Left cardiac atrium (tissue), 4 donors: ENCODE measurements at places on chromosomes 11 and 22. TPM values are rescaled to one million over a fixed set of nuclear protein-coding genes. Genes with fewer than 3 reads are reported as not detected.

The SUSD2 gene
- total RNA-seq: 7.7 TPM

The YWHAH gene
- 68.1 TPM for total RNA-seq

The KCNK7 gene
- total RNA-seq: 0.31 TPM

The B3GAT3 gene
- total RNA-seq: 20.5 TPM

The SMPD1 gene
- total RNA-seq: 50.8 TPM

The AMBRA1 gene
- total RNA-seq: 20.1 TPM

- no peak for DNase-seq
Observed at GRCh38 chr11:43518408-43519160, 159.9 kb downstream of the TTC17 start.

GRCh38 chr11:65609229-65609628 is 4.8 kb downstream of the MAP3K11 start:
- no peak for DNase-seq

- no peak for DNase-seq
Observed at GRCh38 chr11:104327861-104328511, 164.0 kb upstream of the PDGFD start.

DNA sequence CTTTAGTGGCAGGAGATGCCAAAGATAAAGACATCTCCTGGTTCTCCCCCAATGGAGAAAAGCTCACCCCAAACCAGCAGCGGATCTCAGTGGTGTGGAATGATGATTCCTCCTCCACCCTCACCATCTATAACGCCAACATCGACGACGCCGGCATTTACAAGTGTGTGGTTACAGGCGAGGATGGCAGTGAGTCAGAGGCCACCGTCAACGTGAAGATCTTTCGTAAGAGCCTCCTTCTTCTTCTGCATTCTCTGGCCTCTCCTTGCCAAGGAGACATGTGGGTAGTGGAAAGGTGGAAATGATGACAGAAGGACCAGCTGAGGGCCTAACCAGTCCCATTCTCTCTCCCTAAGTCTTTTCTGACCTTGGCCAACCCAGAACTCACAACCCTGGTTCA is 110.1 kb upstream of the TTC12 start:
- no peak for DNase-seq

DNA sequence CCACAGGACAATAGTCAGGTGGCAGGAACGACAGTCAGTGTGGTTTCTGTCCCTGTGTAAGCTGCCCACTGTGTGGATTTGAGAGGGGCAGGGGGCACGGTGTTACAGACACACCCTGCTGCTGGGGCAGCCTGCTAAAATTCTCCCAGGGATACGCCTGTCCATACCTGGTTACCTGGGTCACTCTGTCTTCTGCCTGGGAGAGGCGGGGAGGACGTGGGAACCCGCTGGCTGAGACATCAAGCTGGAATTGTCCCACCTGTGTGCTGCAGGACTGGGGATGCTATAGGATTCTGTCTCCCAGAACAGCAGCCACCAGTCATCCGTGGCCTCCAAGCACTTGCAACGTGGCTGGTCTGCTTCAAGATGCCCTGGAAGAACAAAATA is 63.8 kb upstream of the LINC01488 start:
- no peak for DNase-seq

- no peak for DNase-seq
Observed at GRCh38 chr22:46681010-46681409, 57.0 kb downstream of the CERK start.

DNA sequence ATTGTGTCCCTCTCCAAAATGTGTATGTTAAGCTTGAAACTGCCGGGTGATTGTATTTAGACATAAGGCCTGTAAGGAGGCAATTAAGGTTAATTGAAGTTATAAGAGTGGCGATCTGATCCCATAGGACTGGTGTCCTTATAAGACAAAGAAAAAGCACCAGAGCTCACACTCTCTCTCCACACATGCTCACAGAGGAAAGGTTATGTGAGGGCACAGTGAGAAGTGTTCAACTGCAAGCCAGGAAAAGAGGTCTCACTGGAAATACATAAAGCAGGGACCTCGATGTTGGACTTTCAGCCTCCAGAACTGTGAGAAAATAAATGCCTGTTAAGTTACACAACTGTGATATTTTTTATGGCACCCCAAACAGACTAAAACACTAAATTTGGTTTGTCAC is 1233.8 kb upstream of the CNTN5 start:
- no peak for DNase-seq

- no peak for DNase-seq
Observed at GRCh38 chr11:78099666-78100065, 20.0 kb upstream of the NDUFC2 start.

GRCh38 chr22:46374663-46375474 is 39.4 kb downstream of the TRMU start:
- no peak for DNase-seq

DNA sequence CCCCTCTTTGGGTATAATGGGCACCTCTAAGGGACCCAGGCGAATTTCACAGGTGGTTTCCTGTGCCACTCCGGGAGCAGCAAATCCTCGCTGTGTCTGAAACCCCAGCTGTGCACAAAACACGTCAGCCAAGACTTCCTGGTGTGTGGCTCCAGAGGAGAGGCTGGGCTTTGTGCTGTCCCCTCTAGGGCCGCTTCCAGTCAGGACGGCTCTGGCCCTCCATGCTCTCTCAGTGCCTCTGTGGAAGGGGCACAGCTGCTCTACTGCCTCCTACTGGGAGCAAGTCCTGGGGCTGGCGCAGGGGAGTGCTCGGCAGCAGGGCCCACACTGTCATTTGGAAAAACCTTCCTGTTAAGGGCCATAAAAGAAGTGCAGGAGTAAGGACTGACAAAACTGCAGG is 23.7 kb upstream of the ARFGAP3 start:
- DNase-seq: no peak

GRCh38 chr11:2834503-2835273 is 50.9 kb downstream of the CDKN1C start:
- no peak for DNase-seq

DNA sequence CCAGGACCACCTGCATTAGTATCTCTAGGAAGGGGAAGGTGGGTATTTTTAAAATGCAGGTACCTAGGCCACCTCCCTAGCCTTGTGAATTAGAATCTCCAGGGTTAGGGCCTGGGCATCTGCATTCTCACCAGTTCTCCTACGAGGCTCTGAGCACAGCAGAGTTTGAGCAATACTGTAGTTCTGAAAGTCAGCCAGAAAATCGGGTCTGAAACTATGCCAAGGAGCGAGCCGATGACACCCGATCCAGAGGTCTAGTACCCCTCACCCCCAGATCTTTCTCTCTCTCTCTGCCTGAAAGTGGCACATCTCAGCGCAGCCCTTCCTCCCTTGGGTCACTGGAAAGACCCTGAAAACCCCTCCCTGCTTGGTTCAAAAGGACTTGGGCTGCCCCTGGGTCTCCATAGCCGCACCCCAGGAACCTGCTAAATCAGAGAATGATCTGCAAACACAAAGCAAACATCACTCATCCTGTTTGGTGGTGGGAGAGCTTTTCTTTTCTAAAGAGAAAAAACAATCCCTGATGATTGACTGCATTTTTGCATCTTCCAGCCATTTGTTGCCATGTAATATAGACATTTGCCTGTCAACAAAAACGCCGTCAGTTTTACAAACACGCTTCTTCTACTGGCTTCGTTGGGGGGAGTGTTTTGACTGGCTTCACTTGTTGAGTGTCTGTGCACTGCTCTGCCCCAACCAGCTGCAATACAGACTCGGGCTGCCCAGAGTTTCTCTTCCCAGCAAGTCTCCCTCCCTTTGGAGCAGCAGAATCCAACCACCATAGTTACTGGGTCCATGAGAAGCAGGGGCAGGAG is 229.9 kb downstream of the MN1 start:
- no peak for DNase-seq

GRCh38 chr11:2518111-2518982 is 73.5 kb downstream of the KCNQ1 start:
- DNase-seq: peak; percentile 15

DNA sequence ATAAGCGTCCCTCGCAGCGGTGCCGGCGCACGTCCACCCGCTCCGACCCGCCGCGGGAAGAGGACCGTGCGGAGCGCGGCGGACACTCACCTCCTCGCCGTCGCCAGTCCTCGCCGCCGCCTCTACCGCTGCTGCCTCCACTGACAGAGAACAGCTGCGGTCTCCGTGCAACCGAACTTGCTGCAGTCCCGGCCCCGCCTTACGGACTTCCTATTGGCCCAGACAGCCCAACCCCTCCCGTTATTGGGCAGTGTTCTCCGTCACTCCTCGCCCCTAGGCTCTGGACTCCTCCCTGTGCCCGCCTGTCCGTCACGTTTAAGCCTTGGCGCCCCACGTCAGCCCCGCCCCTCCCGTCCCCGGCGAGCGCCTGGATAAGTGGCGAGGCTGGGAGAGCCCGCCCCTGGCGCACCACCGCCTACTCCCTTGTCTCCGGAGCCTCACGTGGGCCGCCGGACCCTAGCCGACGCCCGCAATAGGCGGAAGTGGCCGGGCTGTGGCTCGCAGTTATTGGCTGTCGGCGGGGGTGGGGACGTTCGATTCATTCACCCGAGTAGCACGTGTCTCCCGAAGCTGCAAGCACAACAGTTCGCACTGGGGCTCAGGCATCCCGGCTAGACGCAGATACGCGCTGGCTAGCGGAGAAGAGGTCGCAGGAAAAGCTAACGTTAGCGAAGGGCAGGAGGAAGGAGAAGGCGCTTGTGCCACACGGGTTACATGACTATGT is at the start of gene PC:
Gene PC (minus strand): TSS at position 152 of the 724 bp plus-strand sequence. CDS start 86,224 bp downstream, outside the sequence.
- peak; percentile 100 for DNase-seq

GRCh38 chr22:26610072-26610958 is 7.5 kb downstream of the CRYBB1 start:
- no peak for DNase-seq

DNA sequence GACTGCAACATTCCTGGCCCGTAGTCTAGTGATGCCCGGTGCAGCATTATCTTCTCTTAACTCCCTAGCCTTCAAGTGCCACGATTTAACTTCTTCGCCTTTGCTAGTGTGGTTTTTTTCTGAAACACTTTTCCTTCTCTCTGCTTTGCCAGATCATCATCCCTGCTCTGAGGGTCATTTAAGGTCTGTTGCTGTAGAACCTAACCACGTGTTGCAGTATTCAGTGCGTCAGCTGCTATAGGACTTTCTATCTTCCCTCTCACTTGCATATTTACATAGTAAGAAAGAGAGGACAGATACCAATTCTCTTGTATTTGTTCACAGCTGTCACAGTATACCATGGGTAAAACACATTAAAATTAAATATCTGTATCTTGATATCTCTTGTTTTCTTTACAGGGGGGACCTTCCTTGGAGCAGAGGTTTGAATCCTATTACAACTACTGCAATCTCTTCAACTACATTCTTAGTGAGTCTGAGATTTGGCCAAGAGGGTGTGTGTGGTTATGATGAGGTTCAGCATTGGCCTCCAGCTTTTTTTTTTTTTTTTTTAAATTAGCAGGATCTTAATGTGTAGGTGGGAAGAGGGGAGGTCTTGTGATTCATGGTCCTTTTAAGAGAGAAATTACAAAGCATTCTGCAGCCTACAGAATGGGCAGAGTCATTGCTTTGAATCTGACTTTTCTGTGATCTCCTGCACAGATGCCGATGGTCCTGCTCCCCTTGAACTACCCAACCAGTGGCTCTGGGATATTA is 13.5 kb downstream of the EIF3L start:
- DNase-seq: no peak

DNA sequence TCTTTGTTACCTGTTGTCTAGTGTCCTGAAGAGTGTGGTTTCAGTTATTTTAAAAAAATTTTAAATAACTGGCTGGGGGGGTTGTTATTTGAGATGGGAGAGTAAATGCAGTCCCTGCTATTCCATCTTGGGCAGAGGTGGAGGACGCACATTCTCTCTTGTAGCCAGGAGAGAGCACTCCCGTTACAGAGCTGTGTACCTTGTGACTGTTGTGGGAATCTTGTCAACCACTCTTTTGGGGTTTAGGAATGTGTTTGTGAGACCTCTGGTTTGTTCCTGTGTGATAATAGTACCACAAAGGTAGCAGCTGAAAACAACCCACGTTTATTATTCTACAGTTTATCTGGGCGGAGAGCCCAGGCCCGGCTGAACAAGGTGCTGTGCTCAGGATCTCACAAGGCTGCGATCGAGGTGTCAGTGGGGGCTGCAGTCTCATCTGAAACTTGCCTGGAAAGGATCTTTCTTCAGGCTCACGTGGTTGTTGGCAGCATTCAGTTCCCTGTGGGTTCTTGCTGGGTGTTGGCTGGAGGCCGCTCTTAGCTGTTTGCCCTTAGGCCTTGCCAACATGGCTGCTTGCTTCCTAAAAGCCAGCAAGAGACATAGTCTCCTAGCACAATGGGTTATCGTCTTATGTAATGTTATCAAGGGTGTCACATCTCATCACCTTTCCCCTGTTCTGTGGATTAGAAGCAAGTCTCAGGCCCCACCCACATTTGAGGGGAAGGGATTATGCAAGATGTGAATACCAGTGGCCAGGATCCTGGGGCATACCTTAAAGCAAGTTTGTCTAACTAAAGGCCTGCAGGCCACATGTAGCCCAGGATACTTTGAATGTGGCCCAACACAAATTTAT is 20.6 kb downstream of the IGHMBP2 start:
- no peak for DNase-seq

DNA sequence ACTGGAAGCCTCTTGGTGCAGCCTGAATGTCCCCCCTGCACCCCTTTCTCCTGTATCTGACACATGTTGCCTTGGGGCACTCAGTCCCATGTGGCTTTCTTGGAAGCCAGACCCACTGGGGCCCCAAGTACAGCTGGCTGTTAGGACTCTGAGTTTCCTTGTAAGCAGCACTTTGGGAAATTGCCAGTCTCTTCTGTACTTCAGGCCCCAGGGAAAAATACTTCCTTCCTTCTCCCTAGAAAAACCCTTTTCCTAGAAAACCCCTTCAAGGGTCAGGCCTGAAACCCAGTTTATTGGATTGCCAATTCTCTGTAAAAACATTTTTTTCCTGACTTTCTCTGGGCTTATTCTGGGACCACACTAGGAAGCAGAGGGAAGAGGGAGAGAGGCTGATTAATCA is 360.3 kb downstream of the TENM4 start:
- no peak for DNase-seq

GRCh38 chr22:31945971-31946680 is 1.8 kb downstream of the YWHAH start:
- DNase-seq: no peak

GRCh38 chr22:31124811-31125465 is 2.2 kb downstream of the INPP5J start:
- no peak for DNase-seq

DNA sequence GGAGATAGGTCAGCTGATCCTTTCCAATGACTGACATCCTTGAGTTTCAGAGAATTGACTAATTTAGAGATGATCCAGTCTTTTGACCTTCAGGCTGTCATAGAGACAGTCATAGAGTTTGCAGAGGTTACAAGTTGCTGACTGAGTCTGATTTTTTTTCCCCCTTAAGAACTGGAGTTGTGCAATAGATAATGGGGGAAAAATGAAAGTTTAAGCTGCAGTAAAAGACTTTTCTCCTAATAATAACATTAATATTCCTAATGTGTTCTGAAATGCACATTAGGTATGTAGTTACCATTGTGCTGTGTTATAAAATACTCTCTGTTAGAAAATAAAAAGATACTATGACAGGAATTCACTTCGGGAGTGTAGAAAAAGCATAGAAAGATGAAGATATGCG is 876.9 kb upstream of the RAG2 start:
- DNase-seq: no peak

GRCh38 chr11:14499178-14499559 is 442 bp downstream of the COPB1 start:
- peak; percentile 46 for DNase-seq
